Caki2 (cell line): ENCODE measurements at places on chromosomes 4 and X. TPM values are rescaled to one million over a fixed set of nuclear protein-coding genes. Genes with fewer than 3 reads are reported as not detected.

Gene SYP
- total RNA-seq: not detected in 2 replicates

Gene CTAG1B
- not detected in 2 replicates for total RNA-seq

Gene FAM120C
- 1.9 and 2.8 TPM in 2 replicates for total RNA-seq

Gene SSX2
- 0.32 TPM in 1 of 2 replicates, not detected in the other for total RNA-seq

Gene TASL
- total RNA-seq: not detected in 2 replicates

Gene TMPRSS11D
- total RNA-seq: not detected in 2 replicates

Gene YY2
- 0.20 TPM in 1 of 2 replicates, not detected in the other for total RNA-seq

Gene ADRA2C
- 17.6 and 27.3 TPM in 2 replicates for total RNA-seq

Gene ZFP92
- not detected in 2 replicates for total RNA-seq

DNA sequence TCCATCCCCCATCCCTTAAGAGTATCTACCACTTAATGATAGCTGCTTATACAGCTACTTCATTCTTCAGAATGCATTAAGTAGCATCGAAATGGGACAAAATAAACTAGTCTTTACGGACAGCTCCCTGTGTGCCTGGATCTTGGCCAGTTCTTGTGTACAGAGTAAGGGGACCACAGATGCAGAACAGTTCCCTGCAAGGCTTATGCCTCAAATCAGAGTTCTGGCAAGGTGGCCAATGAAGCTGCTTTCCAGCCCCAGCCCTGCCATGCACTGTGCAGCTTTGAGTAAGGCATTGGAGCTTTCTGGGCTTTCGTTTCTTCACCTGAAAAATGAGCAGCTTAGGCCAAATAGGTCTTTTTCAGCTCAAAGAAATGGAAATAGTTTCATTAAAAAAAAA is 14.2 kb downstream of the CLNK start:
- no peak for DNase-seq

DNA sequence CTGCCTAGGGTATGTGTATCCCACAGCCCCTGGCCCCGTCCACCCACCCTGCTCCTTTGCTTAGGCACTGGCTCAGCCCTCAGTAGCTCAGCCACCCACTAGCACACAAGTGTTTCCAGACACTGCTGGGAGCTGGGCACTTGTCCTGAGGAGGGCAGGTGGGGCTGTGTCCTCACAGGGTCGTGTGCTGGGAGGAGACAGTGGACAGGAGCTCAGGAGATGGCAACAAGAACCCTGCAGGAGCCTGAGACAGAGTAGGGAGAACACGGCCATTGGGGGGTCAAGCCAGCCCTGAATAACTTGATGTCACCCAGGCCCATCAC is 5.5 kb upstream of the CPLX1 start:
- no peak for DNase-seq

DNA sequence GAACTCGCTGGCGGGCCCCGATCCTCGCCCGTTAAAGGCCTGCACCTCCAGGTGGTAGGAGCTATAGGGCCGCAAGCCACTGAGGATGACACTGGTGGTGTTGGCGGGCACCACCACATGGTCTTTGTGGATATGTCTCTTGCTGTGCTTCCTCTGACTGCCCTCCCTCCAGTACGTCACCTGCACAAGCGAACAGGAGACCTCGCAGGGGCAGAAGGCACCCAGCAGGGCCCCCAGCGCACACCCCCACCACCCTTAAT is 20.7 kb downstream of the L1CAM start:
- no peak for DNase-seq

DNA sequence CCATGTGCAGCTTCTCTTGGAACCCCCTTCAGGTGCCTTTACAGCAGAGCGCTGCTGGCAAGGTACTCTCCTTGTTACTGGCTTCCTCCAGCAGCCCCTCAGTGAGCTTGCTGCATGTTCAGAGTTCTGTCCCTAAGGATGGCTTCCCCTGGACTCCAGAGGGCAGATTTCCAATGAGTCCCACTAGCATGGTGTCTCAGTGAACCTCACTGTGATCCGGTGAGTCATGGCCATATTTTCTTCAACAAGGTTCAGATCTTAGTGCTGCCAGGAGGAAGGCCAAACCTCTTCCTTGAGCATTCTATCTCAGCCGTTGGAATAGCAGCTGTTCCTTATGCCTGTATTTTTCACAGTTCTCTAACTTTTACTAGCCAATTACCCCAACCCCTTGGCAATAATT is 98.8 kb downstream of the CASK start:
- DNase-seq: peak; percentile 46
